NCI-H524 treated with DMSO at 0.1 percent for 48 hours (cell line): ENCODE measurements at places on chromosomes 7 and 10.

DNA sequence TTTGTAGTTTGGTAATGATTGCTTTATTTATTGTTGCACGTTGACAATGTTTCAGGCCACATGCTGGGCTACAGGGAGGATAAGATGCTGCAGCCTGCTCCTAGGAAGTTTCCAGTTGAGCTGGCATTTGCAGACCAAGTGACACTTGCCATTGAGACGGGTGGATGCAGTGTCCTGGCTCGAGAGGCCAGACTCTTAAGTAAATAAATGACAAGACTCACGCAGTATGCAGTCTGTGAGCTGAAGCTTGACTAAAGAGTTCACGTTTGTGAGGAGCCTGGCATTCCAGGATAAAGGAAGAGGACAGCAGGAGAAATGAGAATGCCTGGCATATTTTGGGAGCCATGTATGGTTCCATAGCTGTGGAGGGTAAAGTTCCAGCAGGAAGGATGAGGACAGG is 105.8 kb downstream of the BAMBI start:
- DNase-seq = no peak

- no peak for DNase-seq
Observed at GRCh38 chr7:6512892-6513291, 38.4 kb downstream of the GRID2IP start.

GRCh38 chr10:112490545-112490944 is 43.5 kb downstream of the VTI1A start:
- DNase-seq = no peak

DNA sequence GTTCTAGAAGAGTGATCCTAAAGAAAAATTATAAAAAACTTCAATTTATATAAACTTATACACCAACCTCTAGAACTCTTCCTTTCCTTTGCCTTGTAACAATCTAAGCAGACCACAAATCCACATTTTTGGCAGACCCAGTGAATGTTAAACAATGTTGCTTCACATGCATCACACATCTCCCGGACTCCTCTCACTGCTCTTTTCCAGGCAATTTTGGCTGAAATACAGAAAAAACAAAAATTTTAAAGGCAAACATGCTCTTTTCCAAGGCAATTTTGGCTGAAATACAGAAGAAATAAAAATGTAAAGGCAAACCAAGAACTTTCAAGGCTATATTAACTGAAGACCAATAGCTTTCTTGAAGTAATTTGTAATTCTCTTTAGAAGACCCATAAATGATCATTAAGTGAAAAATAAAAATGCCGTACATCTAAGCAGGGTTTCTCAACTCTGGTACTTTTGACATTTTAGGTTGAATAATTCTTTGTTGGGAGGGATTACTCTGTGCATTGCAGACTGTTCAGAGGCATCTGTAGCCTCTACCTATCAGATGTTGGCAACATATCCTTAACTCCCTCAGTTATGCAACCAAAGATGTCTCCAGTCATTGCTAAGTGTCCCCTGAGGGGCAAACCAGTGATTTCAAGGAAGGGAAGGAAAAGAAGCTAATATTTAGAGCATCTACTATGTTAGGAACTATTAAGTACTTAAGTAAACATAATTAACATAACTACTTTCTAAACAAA is 64.4 kb downstream of the NRBF2 start:
- DNase-seq = no peak

- no peak for DNase-seq
Observed at GRCh38 chr10:12432402-12433189, 83.2 kb downstream of the CAMK1D start.

GRCh38 chr7:12031638-12032037 is 179.5 kb upstream of the TMEM106B start:
- no peak for DNase-seq

DNA sequence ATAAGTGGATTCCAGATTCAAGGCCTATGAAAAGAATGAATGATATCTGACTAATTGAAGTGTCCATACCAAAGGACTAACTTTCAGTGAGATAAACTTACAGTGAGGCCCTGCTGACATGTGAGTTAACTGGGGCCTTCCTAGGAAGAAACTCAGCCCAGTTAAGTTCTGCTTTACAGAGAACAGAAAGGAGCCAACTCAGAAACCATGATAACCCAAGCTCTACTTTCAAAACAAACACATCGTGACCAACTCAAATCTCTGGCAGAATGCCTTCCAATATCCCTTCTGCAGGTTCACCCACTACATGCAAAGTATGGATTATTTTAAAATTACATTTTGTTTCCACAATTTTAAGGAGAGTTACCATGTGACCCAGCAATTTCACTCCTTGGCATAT is 75.8 kb upstream of the MRLN start:
- no peak for DNase-seq

DNA sequence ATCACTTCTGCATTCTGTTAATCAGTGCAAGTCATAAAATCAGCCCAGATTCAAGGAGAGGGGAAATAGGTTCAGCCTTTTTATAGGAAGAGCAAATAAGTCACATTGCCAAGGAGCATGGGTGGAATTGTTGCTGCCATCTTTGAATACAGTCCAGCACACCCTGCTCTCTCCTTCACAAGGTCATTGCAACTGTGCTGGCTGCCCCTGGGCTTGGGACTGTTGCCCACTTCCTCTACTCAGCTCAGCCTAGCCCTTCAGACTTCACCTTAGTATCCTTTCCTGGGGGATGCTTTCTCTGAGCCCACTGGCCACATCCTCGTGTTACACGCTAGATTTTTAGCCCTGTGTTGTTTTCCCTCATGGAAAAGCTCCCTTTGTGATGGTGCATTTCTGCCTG is 527.7 kb downstream of the GALNT17 start:
- no peak for DNase-seq

- no peak for DNase-seq
Observed at GRCh38 chr7:44643206-44643605, 36.8 kb downstream of the OGDH start.

DNA sequence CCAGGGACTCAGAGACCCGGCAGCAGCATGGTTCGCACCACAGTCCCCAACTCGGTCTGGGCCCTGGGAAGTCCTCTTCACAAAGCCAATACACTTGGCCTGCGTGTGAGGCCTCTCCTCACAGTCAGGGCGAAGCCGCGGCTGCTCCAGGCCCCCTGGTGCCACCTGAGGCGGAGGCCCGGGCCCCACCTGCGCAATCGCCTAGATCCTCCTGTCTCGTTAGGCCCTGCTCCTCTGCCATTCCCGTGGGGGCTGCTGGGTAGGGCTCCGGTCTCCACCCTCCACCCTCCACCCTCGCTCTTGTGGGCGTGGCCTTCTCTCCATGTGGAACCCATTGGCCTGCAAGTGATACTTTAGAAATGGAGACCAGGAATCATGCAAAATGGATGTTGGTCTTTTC is 553.3 kb downstream of the INHBA start:
- no peak for DNase-seq

DNA sequence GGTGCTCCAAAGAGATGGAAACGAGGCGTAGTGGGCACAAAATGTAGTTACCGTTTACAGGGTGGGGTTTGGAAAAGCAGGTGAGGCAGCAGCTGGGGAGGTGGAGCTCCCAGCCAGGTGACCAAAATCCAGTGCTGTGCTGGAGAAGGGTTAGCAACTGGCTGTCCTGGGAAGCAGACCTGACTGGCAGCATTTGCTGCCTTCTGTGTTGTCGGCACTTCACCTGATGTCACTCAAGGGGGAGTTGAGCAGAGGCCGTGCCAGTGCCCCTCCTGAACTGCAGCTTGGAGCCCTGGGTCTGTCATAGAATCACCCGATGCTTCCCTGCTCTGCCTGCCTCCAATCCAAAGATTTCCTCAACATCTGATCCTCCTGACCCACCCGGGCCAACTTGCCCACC is 12.8 kb downstream of the GCK start:
- no peak for DNase-seq

- DNase-seq = no peak
Observed at GRCh38 chr10:46227936-46228562, 58.7 kb upstream of the ANTXRL start.

DNA sequence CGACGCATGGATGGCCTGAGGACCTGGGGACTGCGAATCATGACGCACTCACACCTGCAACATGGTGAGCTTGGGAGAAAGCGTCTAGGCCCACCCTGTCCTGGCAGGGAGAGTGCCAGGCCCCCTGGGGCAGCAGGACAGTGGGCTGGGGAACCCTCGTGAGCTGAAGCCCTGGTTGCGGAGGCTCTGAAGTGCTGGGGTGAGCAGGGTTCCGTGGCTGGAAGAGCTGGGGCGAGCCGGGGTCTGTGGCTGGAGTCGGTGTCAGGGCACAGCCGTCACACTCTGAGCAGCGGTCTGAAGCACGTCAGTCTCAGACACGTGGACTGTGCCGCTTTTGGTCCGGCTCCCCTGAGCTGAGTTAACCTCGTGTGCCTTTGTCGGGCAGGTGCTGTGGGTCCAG is 4.7 kb downstream of the SUN1 start:
- no peak for DNase-seq

GRCh38 chr10:89342206-89342958 is 14.6 kb downstream of the IFIT3 start:
- DNase-seq = no peak

- DNase-seq = no peak
Observed at GRCh38 chr7:51126324-51126723, 190.3 kb downstream of the COBL start.

- no peak for DNase-seq
Observed at GRCh38 chr7:100167912-100168323, 499 bp downstream of the GAL3ST4 start.

DNA sequence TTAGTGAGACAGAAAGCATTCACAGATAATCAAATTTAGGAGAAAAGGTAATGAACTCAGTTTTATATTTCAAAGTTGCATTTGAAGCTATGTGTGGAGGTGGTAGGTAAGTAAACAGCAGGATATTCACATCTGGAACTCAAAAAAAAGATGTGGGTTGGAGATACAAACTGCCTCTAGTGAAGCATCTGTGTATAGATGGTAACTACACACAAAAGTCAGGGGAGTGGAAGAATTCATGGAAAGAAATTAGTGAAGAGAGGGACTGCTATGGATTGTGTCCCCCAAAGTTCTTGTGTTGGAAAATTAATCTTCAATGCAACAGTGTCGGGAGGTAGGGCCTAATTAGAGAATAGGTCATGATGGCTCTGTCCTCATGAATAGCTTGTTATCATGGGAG is 18.3 kb upstream of the WAC start:
- no peak for DNase-seq

DNA sequence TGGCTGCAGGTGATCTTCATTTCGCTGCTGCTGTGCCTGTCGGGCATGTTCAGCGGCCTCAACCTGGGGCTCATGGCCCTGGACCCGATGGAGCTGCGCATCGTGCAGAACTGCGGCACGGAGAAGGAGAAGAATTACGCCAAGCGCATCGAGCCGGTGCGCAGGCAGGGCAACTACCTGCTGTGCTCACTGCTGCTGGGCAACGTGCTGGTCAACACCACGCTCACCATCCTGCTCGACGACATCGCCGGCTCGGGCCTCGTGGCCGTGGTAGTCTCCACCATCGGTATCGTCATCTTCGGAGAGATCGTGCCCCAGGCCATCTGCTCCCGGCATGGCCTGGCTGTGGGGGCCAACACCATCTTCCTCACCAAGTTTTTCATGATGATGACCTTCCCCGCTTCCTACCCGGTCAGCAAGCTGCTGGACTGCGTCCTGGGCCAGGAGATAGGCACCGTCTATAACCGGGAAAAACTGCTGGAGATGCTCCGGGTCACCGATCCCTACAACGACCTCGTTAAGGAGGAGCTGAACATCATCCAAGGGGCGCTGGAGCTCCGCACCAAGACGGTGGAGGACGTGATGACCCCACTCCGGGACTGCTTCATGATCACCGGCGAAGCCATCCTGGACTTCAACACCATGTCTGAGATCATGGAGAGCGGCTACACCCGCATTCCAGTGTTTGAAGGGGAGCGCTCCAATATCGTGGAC is 1.3 kb downstream of the CNNM2 start:
- DNase-seq = no peak

DNA sequence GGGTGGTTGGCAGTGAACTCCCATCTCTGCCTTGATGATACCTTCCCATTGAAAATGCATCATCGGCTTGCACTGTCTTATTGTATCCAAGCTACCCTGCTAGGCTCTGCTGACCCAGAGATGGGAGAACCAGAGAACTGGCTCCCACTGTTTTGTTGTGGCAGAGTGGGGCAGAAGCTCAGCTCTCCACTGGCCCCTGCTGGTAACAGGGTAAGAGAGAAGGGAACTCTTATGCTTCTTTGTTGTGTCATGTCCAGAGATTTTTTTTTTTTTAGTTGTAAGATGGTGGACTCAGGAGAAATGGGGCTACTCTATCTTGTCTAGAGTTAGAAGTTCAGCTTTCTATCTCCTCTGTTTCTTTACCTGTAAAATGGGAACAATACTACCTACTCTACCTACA is 100.5 kb upstream of the SDK1 start:
- peak; percentile 15 for DNase-seq

DNA sequence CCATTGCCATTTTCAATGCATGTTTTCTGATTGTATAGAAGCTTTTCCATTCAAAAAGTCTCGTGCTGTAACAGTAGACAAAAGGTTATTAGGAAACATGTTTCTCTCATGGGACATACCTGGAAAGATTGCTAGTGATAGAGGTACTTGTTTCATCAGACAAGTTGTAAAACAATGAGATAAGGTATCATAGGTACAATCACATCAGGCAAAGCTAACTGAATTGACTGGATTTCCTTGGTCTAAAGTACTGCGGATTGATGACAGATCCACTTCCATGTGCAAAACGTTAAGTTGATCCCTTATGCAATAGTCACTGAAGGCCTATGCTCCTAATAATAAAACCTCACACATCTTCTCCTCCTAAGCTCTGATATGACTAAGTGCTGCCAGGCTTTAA is 6.5 kb upstream of the RNF32 start:
- no peak for DNase-seq

- no peak for DNase-seq
Observed at GRCh38 chr10:130707389-130707979, 571.3 kb downstream of the GLRX3 start.

- no peak for DNase-seq
Observed at GRCh38 chr7:100602889-100603725, 944 bp downstream of the PCOLCE start.

DNA sequence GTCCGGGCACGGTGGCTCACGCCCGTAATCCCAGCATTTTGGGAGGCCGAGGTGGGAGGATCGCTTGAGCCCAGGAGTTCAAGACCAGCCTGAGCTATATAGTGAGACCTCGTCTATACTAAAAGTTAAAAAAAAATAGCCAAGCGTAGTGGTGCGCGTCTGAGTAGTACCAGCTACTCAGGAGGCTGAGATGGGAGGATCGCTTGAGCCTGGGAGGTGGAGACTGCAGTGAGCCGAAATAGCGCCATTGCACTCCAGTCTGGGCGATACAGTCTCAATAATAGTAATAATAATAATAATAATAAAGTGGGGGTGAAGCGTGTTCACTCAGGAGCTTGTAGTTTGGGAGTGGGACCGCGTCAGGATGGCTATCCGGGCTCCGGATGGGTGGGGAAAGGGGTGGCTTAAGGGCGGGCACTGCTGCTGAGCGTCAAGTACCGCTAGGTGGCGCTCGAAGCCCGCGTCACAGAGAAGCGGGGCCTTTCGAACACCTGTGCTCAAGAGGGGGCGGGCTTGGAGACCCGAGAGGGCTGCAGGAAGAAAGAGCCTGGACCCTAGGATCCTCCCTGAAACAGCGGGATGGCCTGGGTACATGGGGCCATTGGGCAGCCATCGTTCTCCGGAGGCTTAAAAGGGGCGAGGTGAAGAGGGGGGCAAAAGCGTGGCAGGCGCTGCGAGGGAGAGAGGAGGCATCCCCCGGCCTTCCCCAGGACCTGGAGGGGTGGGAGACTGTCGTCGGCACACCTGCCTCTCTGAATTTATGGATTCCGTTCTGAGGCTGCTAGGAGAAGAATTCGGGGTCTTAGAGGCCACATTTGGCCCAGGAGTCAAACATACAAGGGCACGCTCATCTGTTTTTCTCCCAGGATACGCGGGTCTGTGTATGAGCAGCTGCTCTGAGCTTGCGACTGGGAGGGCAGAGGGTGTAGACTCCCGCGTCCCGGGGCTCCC is 14.5 kb downstream of the LBX1 start:
- DNase-seq = no peak

GRCh38 chr10:54985732-54986131 is 184.7 kb upstream of the PCDH15 start:
- no peak for DNase-seq
